ENCODE measurements at places on chromosomes 4 and X. TPM values are rescaled to one million over a fixed set of nuclear protein-coding genes. Genes with fewer than 3 reads are reported as not detected.

- H3K27me3 ChIP-seq, result no peaks in the 10 kb centered on the region
- no peak overlapping the region for H3K27ac ChIP-seq
Observed at GRCh38 chrX:57156397-57157049, 19.3 kb upstream of the SPIN2A start.

DNA sequence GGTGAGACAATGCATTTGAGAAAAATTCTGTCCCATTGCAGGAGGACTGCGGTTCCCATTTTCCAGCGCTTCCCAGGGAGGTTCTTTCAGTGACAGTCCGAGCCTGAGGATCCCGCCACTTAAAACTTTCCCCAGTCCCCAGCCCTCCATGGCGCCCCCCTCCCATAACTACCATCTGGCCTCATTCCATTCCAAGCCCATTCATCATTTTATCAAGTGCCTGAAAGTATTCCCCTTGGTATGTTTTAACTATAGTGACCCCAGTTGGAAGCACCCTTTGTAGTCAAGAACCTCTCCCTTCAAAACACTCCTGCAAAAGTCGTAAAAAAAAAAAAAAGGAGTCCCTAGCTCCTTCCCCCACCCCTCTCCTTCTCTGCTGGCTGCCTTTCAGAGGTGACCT, 1.2 kb downstream of the RASL11B start:
- H3K27me3 ChIP-seq, result peaks cover 27% of the 10 kb centered on the region
- no peak overlapping the region for H3K27ac ChIP-seq
- H3K4me3 ChIP-seq, result no peak overlapping the region

DNA sequence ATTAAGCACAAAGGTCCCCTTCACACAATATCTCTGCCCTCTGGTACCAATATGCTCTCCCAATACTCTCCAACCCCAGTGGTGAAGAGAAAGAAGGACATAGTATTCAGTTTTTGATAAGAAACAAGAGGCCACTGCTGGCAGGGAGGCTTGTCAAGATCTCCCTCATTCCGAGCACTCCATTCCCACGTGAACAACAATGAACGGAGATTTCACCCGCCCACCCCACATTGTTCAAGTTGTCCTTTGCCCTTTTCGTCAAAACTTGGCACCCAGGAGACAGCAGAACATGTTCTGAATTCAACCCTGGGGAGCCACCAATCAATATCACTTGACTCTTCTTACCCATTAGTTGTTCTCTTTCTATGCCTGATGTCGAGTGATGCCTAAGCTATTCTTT, 54.2 kb upstream of the SLC25A4 start:
- DNase-seq, result no peak
- no peaks in the 10 kb centered on the region for H3K36me3 ChIP-seq

DNA sequence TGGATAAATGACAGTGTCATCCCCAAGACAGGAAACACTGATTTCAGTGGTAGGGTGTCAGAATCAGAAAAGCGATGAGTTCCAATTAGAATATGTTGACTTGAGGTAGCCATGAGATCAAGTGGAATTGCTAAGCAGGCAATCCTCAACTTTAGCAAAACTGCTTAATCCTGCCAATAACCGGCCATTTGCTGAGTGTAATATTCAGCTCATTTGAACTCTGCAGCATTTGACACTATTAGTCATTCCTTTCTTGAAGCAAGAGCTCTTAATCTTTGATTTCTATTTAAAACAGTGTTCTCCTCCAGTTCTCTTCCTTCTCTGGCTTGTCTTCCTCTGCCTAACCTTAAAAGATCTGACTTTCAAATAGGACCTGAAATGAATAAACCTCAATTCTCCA, 68.7 kb upstream of the DCLK2 start:
- H3K4me1 ChIP-seq, result no peaks in the 10 kb centered on the region
- no peaks in the 10 kb centered on the region for H3K36me3 ChIP-seq
- H3K4me3 ChIP-seq, result no peak overlapping the region
- H3K27ac ChIP-seq, result no peak overlapping the region

DNA sequence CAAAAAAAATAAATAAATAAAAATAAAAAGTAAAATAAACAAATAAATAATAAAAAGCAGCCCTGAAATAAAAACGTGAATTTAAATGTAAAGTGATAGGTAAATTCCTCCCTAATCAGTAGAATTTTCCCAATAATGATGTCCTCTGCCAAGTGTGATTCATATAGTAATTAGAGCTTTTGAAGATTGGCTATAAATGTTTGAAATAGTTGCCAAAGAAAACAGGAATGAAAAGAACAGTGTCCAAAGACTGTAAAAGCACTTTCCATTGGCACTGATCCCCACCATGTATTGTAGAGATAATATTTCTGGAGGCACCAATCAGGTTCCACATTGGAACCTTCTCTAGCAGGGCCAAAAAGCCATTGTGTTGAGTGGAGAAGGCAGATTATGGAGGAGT, 25.9 kb upstream of the SMARCAD1 start:
- H3K4me1 ChIP-seq, result no peaks in the 10 kb centered on the region
- DNase-seq, result no peak
- H3K27ac ChIP-seq, result no peak overlapping the region
- no peak overlapping the region for H3K4me3 ChIP-seq
- no peaks in the 10 kb centered on the region for H3K36me3 ChIP-seq
- peaks cover 15% of the 10 kb centered on the region for H3K27me3 ChIP-seq

DNA sequence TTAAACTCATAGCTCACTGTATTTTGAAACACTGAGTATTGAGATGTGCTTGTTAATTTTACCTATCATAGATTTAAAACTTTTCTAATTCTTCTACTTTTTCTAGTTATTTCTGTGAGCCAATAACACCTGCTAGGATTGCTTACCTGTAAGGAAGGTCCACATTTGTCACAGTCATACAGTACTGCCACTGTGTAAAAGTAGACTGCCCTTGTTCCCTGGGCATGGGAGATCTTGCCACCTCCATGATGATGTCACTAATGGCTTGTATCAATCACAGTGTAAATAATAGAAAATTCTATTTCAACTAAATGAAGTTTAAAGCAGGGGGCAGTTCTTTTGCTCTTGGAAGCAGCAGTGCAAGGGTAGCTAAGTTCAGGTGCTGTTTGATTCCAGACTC, 35.9 kb downstream of the GK start:
- H3K27me3 ChIP-seq, result no peaks in the 10 kb centered on the region
- no peak overlapping the region for H3K27ac ChIP-seq
- DNase-seq, result no peak
- H3K4me1 ChIP-seq, result no peaks in the 10 kb centered on the region

DNA sequence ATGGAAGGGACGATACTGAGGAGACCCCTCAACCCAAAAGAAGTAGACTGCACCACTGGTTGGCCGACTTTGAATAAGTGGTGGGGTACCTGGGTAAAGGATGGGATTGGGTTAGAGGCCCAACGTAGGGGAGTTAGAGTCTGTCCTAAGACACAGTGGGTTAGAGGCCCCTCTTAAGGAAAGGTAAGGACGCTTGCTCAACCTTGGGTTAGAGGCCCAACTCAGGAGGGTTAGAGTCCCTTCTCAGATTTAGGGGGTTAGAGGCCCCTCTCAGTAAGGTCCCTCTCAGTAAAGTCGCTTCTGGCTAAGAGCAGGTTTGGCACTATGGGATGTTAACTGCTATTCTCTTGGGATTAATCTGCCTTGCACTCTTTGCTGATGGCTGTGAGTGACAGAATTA, 81.3 kb downstream of the ACOX3 start:
- no peak overlapping the region for H3K4me3 ChIP-seq
- peaks cover 7% of the 10 kb centered on the region for H3K36me3 ChIP-seq
- H3K27ac ChIP-seq, result no peak overlapping the region
- no peaks in the 10 kb centered on the region for H3K27me3 ChIP-seq
- H3K4me1 ChIP-seq, result no peaks in the 10 kb centered on the region
- no peak for DNase-seq

- no peak overlapping the region for H3K27ac ChIP-seq
- no peaks in the 10 kb centered on the region for H3K4me1 ChIP-seq
- peaks cover 2% of the 10 kb centered on the region for H3K27me3 ChIP-seq
Observed at GRCh38 chrX:68627986-68628385, 19.5 kb upstream of the STARD8 start.

- H3K27me3 ChIP-seq, result no peaks in the 10 kb centered on the region
- no peak for DNase-seq
- no peak overlapping the region for H3K27ac ChIP-seq
- peaks cover 8% of the 10 kb centered on the region for H3K36me3 ChIP-seq
Observed at GRCh38 chrX:15739886-15740285, 1.8 kb downstream of the CA5B start.

DNA sequence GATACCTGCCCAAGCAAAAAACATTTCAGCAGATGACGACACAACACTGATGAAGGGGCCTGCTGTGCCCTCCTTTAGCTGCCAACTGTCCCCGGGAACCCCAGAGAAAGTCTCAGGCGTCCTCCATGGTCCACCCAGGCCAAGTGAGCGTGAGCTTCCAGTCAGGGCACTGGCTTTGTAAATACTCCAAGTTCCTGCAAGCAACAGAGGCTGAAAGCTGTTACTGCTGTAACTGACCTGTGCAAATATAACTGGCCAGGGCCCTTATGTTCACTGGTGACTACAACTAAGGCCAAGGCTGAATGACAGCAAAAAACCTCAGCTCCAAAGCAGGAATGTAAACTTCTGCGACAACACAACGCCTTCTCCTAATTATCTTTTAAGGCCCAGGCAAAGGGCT, 8.2 kb downstream of the WDR1 start:
- no peak overlapping the region for H3K4me3 ChIP-seq
- H3K27me3 ChIP-seq, result no peaks in the 10 kb centered on the region
- peak overlapping the region; percentile 86 for H3K27ac ChIP-seq
- no peak for DNase-seq
- peaks cover 69% of the 10 kb centered on the region for H3K36me3 ChIP-seq
- H3K4me1 ChIP-seq, result peaks cover 98% of the 10 kb centered on the region

DNA sequence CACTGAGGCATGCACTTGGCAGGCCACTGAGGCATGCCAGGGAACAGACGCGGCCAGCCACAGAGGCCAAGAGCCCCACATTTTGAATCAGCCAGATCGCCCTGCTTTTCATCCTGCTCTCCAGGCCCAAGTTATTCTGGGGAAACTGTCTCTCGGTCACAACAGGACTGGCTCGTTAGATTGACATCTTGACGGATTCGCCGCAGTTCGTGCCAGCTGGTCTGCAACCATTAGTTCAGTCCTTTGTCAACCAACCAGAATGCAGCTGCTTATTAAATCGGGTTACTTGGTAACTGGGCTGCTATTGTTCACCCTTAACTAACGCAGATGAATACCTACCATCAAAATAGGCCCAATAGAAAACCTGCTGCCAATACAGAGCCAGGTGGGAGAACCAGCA, 16.7 kb downstream of the CLDN34 start:
- no peak for DNase-seq
- no peaks in the 10 kb centered on the region for H3K4me1 ChIP-seq
- no peaks in the 10 kb centered on the region for H3K36me3 ChIP-seq
- H3K27me3 ChIP-seq, result no peaks in the 10 kb centered on the region
- no peak overlapping the region for H3K4me3 ChIP-seq

DNA sequence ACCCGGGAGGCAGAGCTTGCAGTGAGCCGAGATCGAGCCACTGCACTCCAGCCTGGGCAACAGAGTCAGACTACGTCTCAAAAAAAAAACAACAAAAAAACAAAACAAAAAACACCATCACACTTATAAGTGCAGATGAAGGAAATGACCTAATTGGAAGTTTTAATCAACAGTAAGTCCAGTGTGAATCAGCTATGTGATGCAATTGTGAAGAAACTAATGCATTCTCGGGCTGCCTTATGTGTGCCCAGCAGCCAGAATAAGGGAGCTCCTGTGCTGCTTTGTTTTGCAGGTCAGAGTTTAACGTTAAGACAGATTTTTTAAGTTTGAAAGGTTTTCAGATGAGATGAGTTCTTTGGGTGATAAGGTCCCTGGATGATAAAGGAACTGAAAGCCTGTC, 10.8 kb downstream of the DAPP1 start:
- H3K4me3 ChIP-seq, result no peak overlapping the region
- peaks cover 13% of the 10 kb centered on the region for H3K36me3 ChIP-seq
- no peak for DNase-seq
- peaks cover 51% of the 10 kb centered on the region for H3K4me1 ChIP-seq
- no peaks in the 10 kb centered on the region for H3K27me3 ChIP-seq

DNA sequence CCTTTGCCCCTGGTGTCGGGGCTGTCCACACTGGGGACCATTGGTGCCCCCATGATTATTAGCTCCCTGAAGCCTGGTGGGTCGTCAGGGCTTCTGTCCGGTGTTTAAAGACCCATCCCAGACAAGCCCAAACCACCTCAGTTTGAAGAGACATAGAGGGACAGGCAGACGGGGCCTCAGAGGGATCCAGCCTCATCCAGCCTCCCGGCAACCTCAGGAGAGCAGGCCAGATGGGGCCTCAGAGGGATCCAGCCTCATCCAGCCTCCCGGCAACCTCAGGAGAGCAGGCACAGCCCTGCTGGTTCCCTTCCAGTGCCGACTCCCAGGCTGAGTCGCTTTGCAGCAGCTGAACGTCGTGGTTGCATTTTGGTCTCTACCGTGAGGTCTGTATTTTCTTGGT, 32.1 kb downstream of the PIGG start:
- peaks cover 72% of the 10 kb centered on the region for H3K36me3 ChIP-seq
- no peak overlapping the region for H3K4me3 ChIP-seq
- DNase-seq, result no peak

DNA sequence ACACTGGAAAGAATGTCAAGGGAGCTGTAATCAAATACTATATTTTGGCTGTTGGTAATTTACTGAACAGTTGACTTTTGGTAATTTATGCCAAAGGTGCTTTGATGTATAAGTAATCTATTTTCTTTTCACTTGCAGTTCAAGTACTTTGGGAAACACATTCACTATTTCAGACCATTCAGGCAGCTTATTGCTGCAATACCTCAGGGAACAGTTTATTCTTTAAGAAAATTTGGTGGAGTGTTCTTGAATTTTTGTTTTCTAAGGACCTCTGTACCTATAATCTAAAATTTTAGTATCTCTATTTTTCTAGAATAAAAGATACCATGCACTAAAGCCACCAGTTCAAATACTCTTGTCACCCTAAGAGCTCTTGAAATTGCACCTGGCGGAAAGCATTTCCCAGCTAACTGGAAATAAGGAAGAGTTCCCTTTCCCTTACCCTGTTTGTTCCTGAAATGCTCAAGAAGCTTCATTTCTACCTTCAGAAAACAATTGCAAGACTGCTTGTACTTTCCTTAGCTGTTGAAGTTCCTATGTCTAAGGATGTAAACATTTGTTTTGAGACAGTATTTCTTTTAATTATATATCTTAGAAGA, 633.5 kb upstream of the FAT1 start:
- no peak for DNase-seq
- H3K36me3 ChIP-seq, result no peaks in the 10 kb centered on the region
- H3K4me3 ChIP-seq, result no peak overlapping the region
- H3K4me1 ChIP-seq, result no peaks in the 10 kb centered on the region
- no peak overlapping the region for H3K27ac ChIP-seq

- no peak for DNase-seq
- no peaks in the 10 kb centered on the region for H3K27me3 ChIP-seq
- H3K4me3 ChIP-seq, result no peak overlapping the region
- no peak overlapping the region for H3K27ac ChIP-seq
- no peaks in the 10 kb centered on the region for H3K36me3 ChIP-seq
- peaks cover 21% of the 10 kb centered on the region for H3K4me1 ChIP-seq
Observed at GRCh38 chrX:41933546-41933945, 10.2 kb upstream of the CASK start.

Gene NR3C2
- total RNA-seq, result 4.3 TPM

Gene BCOR
- 35.0 TPM for total RNA-seq

Gene PLP1
- total RNA-seq, result not detected

Gene PF4V1
- not detected for total RNA-seq

Gene HTN1
- not detected for total RNA-seq

Gene HSFX2
- not detected for total RNA-seq

Gene FDCSP
- not detected for total RNA-seq

Gene IGFBP7
- not detected for total RNA-seq

Gene GNRHR
- total RNA-seq, result not detected
